ENCODE measurements at places on chromosomes 2 and 18.
A peak's percentile ranks its signal among the peaks of the same experiment; 100 is the strongest.

DNA sequence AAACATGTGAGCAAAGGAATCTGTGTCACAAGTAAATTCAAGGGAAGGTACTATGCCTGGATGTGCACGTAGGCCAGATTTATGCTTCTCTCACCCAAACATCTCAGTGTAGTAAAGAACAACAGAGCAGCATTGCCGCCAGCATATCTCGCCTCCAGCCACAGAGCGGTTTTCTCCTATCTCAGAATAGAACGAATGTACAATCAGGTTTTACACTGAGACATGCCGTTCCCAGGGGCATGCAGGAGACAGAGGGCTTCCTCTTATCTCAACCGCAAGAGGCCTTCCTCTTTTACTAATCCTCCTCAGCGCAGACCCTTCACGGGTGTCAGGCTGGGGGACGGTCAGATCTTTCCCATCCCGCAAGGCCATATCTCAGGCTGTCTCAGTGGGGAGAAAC, 175.3 kb downstream of the RPIA start:
- DNase-seq, result no peak

GRCh38 chr18:34220081-34220815, 4.5 kb downstream of the NOL4 start:
- no peak for DNase-seq

DNA sequence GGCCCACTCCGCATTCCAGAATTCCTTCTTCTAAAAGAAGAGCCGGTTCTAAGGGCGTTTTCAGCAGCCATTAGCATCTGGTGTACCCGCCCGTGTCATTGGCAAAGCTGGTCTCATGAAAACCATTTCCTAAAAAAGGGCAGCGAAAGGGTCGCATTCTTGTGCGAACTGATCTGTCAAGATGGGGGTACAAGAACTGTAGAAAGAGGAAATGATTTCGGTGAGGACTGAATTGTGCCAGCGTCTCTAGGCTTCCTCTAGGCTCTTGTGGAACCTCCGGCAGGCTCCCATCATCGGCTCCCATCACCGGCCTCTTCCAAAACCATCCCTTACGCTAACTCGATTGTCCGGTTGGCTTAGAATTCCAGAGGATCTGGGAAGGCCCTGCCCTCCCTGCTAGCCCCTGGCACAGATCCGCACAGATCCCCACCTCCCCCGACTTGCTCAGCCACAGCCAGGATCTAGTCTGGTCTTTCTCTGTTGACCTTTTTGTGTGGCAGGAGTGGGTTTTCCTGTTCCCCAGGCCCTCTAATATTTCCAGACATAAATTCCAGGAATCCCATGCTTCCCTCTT, 1.3 kb downstream of the RAB31 start:
- DNase-seq, result no peak

DNA sequence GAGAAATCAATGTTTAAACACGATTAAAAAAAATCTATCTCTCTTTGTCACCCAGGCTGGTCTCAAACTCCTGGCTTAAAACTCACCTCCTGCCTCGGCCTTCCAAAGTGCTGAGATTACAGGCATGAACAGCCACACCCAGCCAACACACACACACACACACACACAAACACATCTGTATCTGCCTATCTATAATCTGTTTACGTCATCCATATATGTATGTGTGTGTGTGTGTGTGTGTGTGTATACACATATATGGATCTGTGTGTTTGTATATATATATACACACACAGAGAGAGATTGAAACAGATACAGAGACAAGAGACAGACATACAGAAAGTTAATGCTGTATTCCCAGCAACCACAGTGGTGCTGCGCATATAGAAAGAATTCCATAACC, 497.1 kb downstream of the DSC3 start:
- DNase-seq, result no peak

GRCh38 chr2:68362069-68362468, 3.0 kb upstream of the PLEK start:
- peak; percentile 34 for DNase-seq

DNA sequence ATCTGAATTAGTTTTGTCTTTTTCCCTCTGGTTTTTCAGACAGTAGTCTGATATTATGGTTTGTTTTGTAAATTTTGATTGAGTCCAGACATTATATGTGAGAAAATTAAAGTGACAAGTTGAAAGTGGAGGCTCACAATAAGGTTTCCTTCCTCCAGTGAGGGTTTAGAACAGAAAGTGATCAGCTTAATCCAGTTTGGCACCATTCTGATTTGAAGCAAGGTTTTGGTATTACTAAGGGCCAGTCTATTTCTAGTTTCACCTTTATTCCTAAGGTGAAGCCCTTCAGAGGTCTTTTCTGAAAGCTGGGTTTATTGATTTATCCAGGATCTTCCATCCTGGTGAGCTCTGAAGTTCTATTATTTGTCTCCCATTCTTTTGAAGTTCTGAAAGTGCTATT, 68.7 kb downstream of the CDC42EP3 start:
- no peak for DNase-seq

GRCh38 chr2:96699621-96700020, 40.2 kb downstream of the LMAN2L start:
- DNase-seq, result no peak

DNA sequence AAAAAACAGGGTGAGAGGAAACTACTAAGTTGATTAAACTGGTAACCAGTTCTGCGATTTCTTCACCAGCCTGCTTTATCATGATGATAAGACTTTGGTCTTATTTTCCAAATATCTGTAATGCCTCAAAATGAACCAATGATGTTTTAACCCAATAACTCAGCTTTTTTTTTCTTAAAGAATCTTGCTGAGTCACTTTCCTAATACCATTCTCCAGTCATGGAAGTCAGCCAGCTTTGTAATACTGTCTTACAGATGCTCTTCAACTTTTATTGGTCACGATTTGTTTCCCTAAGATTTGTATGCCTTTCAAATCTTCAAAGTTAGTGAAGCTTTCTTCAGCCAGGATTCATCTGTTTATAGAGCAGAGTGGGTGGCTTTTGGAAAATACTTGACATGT, 47.7 kb upstream of the SMIM21 start:
- no peak for DNase-seq

DNA sequence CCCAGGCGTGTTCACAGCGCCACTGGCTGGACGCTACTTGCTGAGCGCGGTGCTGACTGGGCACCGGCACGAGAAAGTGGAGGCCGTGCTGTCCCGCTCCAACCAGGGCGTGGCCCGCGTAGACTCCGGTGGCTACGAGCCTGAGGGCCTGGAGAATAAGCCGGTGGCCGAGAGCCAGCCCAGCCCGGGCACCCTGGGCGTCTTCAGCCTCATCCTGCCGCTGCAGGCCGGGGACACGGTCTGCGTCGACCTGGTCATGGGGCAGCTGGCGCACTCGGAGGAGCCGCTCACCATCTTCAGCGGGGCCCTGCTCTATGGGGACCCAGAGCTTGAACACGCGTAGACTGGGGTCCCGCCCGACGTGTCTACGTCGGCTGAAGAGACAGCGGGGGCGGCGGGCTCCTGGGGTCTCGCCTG, 891 bp upstream of the KHK start:
- DNase-seq, result no peak

GRCh38 chr2:146927080-146927711, 917.6 kb upstream of the ACVR2A start:
- peak; percentile 43 for DNase-seq

- DNase-seq, result no peak
These were observed 83.4 kb downstream of the PDK1 start for GRCh38 chr2:172639256-172639655.

DNA sequence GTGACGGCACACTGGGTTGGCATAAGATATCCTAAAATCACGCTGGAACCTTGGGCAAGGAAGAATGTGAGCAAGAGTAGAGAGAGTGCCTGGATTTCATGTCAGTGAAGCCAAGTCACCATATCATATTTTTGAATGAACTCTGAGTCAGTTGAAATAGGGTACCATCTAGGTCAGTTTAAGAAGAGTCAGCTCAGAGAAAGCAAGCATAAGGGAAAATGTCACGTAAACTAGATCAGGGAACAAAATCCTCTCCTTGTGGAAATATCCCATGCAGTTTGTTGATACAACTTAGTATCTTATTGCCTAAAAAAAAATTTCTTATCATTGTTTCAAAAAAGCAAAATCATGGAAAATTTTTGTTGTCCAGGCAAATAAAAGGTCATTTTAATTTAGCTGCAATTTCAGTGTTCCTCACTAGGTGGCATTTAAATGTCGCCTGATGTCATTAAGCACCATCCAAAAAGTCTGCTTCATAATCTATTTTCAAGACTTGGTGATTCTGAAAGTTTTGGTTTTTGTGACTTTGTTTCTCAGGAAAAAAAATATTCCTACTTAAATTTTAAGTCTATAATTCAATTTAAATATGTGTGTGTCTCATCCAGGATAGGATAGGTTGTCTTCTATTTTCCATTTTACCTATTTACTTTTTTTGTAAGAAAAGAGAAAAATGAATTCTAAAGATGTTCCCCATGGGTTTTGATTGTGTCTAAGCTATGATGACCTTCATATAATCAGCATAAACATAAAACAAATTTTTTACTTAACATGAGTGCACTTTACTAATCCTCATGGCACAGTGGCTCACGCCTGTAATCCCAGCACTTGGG, 19.6 kb downstream of the RSAD2 start:
- no peak for DNase-seq

DNA sequence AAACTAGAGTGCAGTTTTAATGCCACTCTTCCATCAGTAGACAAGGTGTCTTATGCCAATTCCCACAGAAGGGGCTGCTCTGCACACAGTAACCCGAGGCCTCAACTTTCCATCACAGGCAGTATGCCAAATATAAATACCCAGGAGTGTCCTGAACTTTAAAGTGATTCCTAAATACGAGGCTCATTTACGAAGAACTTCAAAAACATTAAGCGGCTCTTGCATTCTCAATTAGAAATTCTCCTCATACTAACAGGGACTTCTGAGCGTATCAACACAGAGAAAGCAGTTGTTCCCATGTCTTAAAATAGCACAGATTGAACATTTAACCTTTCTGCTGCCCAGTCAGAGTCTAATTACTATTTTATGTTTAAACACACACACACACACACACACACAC, 638.6 kb downstream of the ERBB4 start:
- no peak for DNase-seq

DNA sequence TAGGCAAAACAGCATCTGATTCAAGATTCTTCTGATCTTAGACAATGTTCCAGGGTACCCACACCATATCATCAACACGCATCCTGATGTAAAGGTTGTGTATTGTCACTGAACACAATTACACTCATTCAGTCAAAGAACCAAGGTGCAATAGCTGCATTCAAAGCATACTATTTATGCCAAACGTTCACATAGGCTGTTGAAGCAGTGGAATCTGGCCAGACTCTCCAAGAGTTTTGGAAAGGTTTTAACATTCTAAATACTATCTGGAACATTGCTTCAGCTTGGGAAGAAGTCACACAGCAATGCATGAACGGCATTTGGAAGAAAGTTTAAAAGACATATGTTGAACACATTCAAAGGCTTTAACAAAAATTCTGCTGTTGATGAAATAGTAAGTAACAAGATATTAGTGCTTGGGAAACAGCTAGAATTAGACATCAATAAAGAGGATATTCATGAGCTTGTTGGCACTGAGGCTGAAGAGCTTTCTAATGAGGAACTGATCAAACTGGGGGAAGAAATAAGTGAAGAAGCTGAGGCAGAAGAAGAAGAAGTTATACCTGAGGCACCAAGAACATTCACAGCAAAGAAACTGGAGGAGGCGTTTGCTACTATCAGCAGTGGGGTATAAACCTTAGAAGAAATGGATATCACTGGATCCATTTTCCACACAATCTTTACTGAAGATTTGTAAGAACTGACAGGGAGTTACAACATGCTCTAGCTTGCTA, 47.6 kb upstream of the MSH6 start:
- DNase-seq, result no peak

- DNase-seq, result no peak
These were observed 334.3 kb downstream of the DYSF start for GRCh38 chr2:71787476-71788185.

DNA sequence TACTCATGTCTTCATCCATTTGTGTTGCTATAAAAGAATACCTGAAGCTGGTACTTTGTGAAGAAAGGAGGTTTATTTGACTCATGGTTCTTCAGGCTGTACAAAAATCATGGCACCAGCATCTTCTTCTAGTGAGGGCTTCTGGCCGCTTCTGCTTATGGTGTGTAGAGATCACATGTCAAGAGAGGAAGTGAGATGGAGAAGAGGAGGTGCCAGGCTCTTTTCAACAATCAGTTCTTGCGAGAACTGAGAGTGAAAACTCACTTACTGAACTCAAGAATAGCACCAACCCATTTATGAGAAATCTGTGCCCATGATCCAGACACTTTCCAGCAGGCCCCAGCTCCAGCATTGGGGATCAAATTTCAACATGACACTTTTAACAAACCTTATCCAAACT, 30.0 kb upstream of the BARD1 start:
- DNase-seq, result no peak

- no peak for DNase-seq
These were observed 32.8 kb downstream of the C2orf76 start for GRCh38 chr2:119333833-119334232.

DNA sequence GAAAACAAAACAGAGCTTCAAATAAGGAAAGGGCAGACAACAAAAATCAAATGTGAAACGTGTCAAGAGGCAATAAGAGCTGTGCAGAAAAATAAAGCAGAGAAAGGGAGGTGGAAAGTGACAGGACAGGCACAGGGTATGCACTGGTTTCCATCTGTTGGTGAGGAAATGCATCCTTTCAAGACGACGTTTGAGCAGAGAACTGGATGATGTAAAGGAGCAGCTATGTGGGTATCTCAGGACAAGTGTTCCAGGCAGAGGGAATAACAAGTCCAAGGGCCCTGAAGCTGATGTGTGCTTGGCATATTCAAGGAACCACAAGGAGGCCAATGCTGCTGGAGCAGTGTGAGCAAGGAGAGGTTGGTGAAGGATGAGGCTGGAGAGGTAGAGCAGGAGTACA, 168.9 kb upstream of the SERPINE2 start:
- no peak for DNase-seq

DNA sequence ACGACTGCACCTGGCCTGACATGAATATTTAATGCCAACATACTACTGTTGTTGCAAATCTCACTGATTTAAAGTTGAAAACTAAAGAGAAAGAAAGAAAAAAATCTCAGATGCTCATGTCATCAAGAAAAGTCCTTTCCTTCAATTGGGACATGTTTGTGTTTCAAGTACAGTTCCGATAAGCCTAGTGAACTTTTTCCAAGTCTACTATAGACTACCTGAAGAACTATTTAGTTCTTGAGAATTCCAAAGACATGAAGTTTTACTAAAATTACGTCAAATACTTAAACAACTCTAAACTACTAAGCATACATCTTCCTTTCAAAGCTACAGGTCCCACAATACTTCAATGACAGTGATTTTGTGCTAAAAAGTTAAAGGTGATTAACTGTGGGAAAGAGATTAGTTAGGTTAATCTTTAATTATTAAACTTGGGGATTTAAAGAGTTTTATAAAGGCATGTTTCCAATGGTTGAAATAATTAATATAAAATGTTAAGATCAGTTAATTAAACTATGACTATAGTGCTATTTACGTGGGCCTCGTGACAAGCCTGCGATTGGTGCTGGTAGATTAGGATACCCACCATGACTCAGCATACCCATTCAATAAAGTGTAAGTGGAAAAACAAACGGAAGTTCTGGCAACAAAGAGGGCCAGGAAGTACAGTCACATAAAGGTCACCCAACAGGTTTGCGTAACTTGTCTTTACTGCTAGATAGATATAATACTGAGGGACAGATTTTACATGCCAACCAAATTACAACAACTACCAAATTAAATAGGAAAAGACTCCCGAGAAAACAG, 55.5 kb downstream of the SEPTIN10 start:
- DNase-seq, result peak; percentile 18

GRCh38 chr2:62292190-62292589, 96.3 kb downstream of the B3GNT2 start:
- DNase-seq, result peak; percentile 70

- DNase-seq, result no peak
These were observed 71.2 kb upstream of the STPG4 start for GRCh38 chr2:47226132-47226922.

- peak; percentile 88 for DNase-seq
These were observed 74.7 kb upstream of the MGAT4A start for GRCh38 chr2:98805412-98806171.

All from NCI-H226 (cell line).